ENCODE measurements at places on chromosomes 16 and 17. TPM values are rescaled to one million over a fixed set of nuclear protein-coding genes. Genes with fewer than 3 reads are reported as not detected.

Gene MT3
- total RNA-seq = not detected

Gene SDK2
- 12.3 TPM for total RNA-seq

Gene TMEM98
- total RNA-seq = 62.3 TPM

Gene ARHGAP23
- total RNA-seq = 23.6 TPM

Gene CACNG5
- total RNA-seq = 45.1 TPM

Gene TNK1
- total RNA-seq = 0.34 TPM

Gene CTF1
- 1.7 TPM for total RNA-seq

Gene GJC1
- 60.9 TPM for total RNA-seq

Gene TP53TG3B
- not detected for total RNA-seq

Measured in glutamatergic neuron (in vitro differentiated cells).